ENCODE measurements at places on chromosomes 11 and 22.

- no peak for DNase-seq
Observed at GRCh38 chr11:125105926-125106325, 5.5 kb downstream of the TMEM218 start.

DNA sequence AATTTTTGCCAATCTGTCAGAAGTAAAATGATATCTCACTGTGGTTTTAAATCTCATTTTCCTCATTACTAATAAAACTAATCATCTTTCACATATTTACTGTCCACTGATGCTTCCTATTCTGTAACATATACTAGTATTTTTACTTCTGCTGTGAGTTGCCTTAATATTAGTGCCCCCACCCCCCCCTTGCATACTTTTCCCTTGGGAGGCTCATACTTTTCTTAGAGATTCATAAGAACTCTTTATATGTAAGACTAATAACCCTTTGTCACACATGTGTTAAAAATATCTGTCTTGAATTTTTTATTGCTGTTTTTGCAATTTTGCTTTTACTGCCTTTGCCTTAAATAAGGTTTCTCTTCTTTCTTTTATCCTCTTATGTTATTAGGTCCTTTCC is 87.2 kb downstream of the PHF21A start:
- no peak for DNase-seq

GRCh38 chr11:76698321-76699043 is 27.9 kb upstream of the LRRC32 start:
- DNase-seq = no peak

DNA sequence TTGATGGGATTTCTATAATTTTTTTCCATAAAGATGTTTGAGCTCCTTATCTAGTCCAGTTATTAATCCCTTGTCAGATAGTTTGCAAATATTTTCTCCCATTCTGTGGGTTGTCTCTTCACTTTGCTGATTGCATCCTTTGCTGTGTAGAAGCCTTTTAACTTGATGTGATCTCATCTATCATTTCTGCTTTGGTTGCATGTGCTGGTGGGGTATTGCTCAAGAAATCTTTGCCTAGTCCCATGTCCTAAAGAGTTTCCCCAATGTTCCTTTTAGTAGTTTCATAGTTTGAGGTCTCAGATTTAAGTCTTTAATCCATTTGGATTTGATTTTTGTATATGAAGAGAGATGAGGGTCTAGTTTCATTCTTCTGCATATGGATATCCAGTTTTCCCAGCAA is 1.7 kb upstream of the IL2RB start:
- DNase-seq = no peak

DNA sequence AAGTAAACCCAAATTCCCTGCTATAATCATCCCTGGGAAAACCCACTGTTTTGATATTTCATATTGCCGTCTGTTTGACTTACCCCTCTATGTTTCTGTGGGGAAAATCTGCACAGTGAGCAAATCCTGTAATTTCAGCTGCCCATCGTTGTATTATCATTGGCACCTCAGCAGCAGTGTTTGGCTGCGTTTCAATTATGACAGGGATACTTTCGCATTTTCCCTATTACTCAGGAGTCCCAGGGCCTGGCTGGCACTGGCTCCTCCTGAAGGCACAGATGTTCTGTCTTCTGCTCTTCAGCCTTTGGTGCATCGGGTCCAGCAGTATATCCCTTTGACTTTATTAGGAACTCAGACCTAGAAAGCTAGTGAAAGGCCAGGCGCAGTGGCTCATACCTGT is 12.2 kb upstream of the MMP12 start:
- no peak for DNase-seq

- no peak for DNase-seq
Observed at GRCh38 chr22:48939441-48940265, 888.0 kb downstream of the BRD1 start.

DNA sequence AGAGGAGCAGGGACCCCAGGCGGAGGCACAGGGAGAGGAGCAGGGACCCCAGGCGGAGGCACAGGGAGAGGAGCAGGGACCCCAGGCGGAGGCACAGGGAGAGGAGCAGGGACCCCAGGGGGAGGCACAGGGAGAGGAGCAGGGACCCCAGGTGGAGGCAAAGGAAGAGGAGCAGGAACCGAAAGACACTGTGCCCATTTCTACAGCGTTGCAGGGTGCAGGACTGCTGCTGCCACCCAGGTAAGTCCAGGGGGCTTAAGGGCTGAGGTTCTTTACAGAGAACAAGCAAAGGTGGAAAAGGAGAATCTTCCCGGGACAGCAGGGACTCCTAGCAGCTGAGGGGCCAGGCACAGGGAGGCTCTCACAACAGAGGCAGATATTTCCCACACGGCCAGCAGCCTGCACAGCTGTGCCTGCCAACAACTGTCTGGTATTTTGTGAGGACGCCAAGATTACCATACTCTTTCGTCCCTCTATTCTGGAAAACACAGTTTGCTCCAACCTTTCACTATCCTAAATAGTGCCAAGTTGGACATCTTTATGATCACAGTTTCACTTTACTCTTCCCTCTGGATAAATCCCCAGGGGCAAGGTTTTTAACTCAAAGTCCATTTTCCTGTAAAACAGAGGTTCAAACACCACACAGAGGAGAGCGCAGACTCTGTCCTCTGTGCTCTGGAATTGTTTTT is 39.4 kb downstream of the SHANK2 start:
- no peak for DNase-seq

All from gastrocnemius medialis (tissue), 4 donors.